Activated naive CD4-positive, alpha-beta T cell treated with anti-CD3 and anti-CD28 coated beads for 36 hours (primary cell): ENCODE measurements at places on chromosomes 6 and 20. TPM values are rescaled to one million over a fixed set of nuclear protein-coding genes. Genes with fewer than 3 reads are reported as not detected.

DNA sequence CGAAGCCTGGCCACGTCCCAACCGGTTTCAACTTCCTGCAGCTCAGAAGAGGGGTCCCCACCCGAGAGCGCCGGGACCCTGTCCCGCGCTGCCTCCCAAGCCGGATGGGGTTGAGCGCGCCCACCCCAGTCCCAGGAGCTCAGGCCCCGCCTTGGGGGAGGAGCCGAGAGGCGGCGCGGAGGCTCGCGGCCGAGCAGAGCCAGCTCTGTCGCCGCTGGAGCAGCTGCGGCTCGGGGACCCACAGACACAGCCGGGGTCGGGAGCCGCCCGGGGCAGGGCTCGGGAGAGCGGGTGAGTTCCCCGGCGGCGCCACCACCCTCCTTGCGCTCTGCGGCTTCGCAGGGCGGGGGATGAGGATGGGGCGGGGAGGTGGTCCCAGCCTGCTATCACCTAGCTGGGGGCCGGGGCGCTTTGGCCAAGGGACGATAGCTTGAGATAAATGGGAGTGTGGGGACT lies at the start of gene PPP1R16B:
Gene PPP1R16B, plus strand, starts transcription at position 196 of the 456 bp plus-strand sequence. CDS start 30,229 bp downstream, outside the sequence.
- peak; percentile 76 for DNase-seq

- no peak for DNase-seq
Measured at GRCh38 chr6:144148886-144149285, 1.4 kb upstream of the STX11 start.

- no peak for DNase-seq
Measured at GRCh38 chr6:367891-368630, 23.5 kb upstream of the IRF4 start.

- DNase-seq, result no peak
Measured at GRCh38 chr6:89454300-89454699, 21.3 kb downstream of the ANKRD6 start.

- DNase-seq, result no peak
Measured at GRCh38 chr6:159279790-159280277, 110.6 kb downstream of the FNDC1 start.

The GPR31 gene
- not detected for total RNA-seq

The DEFB112 gene
- not detected for total RNA-seq

The GID8 gene
- total RNA-seq, result 32.7 TPM
